ENCODE measurements at places on chromosomes 1 and 21. TPM values are rescaled to one million over a fixed set of nuclear protein-coding genes. Genes with fewer than 3 reads are reported as not detected.

- DNase-seq: no peak
These were observed 55.9 kb upstream of the TSPAN2 start for GRCh38 chr1:115145226-115145625.

DNA sequence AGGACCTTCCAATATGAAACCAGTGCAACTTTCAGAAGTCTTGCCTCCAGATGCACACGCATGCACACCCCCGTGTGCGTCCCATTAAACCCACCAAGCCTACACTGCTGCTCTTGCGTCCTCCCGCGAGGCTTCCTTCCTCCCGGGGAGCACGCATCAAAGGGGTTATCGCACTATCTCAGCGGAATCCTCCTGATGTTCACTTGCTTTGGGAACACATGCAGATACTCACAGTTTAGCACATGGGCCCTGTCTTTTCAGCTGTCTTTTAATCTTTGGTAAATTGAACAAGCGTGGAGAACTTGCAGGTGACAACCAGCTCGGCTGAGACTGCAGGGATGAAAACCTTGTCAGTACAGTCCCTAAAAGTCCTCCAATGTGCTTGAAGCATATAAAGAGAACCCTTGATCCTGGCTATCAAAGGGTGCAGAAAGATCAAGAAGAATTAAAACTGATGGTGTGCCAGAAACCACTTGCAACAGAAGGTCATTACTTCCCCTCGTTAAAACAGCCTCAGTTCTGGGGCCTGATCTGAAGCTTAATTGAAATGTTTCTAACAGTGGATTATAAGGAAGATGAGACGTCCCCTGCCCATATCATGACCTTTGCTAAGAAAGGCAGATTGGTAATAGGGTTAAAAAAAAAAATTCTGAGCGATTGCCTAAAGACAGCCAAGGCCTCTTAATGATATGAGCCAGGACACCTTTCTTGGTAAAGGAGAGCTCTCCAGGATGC, 149.4 kb upstream of the LMO4 start:
- no peak for DNase-seq

GRCh38 chr1:225435487-225435886, 7.6 kb upstream of the LBR start:
- DNase-seq: no peak

Gene RAB3B
- polyA plus RNA-seq: 4.2 TPM

Gene LRRC38
- polyA plus RNA-seq: not detected

DNA sequence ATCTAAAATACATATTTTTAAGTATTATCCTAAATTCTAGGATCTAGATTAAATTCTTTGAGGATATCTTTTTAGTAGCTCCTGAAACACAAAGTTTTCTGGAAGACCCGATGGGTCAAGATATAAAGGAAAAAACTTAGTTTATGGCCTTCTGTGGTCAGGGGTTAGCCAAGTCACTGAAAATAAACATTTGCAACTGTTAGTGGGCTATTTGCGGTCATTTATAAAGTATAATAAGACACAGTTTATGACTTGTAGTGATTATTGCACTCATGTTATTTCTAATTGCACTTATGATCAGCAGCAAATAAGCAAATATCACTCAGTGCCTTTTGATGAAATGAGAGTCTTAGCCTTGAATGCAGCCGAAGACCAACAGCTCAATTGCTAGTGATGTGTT, 183.3 kb downstream of the NFIA start:
- no peak for DNase-seq

DNA sequence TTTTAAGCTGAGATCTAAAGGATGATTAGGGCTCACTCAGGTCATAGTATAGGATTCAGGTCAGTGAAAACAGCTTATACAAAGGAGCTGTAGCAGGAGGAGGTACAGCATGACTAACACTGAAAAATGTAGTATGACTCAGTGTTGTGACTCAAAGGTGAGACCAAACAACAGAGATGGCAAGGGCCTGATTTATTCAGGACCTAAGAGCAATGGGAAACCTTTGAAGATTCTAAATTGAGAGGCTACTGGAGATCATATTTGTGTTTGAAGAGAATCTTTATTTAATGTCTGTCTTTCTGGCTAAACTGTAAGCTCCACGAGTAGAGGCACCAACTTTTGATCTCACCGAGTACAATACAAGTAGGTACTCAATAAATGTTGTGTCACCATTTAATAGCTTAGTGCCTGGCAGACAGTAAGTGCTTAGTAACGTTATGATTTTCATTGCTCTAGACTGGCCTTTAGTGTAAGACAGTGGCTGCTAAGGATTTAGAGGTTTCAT, 43.5 kb downstream of the PRKAA2 start:
- DNase-seq: no peak

GRCh38 chr21:31072533-31072932, 34.3 kb upstream of the KRTAP19-8 start:
- DNase-seq: no peak

Gene DPT
- 0.13 TPM for polyA plus RNA-seq

Gene CYP4A22
- 6.2 TPM for polyA plus RNA-seq

DNA sequence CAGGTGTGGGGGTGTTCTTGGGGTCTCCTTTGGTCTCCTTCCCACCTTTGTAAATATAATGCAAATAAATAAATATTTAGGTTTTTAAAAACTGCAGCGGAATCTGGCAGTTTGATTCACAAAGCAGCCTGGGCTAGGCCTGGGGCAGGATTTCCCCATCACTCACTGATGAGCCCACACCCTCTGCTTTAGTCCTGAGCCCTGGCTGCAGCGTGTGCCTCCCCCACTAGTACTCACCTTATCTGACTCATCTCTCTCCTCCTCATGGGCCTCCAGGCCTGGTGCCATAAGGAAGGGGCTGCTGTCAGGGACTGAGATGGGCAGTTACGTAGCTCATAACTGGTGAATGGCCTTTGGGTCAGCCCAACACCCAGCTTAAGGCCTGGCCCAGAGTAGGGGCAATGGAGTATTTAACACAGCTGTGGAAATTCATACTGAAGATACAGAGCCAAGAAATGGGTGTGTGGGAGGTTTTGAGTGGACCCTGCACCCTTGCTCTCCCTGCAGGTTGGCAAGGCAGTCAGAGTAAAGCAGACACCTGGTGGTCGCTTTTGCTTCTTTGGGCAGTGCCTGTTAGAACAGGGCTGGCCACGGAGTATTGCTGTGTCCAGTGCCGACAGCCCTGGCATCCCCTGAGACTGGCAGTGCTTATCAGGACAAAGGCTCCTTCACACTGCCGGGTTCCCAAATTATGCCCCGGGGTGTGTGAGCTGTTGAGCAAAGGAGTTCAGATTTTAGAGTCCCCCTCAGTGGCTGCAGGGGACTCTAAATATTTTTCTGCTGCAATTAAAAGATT, 39.7 kb downstream of the AZIN2 start:
- DNase-seq: no peak

- DNase-seq: no peak
These were observed 3.1 kb downstream of the TMEM125 start for GRCh38 chr1:43272576-43273571.

DNA sequence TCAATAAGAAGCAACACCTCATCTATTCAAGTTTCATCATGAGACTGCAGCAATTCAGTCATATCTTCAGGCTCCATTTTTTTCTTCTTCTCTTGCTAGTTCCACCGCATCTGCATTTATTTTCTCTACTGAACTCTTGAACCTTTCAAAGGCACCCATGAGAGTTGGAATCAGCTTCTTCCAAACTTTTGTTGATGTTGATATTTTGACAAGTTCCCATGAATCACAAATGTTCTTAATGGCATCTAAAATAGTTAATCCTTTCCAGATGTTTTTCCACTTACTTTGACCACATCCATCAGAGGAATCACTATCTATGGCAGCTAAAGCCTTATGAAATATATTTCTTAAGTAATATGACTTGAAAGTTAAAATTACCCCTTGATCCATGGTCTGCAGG, 434.3 kb downstream of the GPATCH2 start:
- DNase-seq: no peak

Gene OR6N1
- polyA plus RNA-seq: 0.06 TPM

Gene CACNA1E
- 0.71 TPM for polyA plus RNA-seq

Gene IGFN1
- polyA plus RNA-seq: 0.49 TPM

GRCh38 chr1:110106013-110106941, 6.0 kb upstream of the UBL4B start:
- DNase-seq: no peak

GRCh38 chr1:77065693-77066342, 153.4 kb downstream of the PIGK start:
- DNase-seq: no peak

GRCh38 chr1:233791721-233792120, 112.8 kb upstream of the SLC35F3 start:
- no peak for DNase-seq

DNA sequence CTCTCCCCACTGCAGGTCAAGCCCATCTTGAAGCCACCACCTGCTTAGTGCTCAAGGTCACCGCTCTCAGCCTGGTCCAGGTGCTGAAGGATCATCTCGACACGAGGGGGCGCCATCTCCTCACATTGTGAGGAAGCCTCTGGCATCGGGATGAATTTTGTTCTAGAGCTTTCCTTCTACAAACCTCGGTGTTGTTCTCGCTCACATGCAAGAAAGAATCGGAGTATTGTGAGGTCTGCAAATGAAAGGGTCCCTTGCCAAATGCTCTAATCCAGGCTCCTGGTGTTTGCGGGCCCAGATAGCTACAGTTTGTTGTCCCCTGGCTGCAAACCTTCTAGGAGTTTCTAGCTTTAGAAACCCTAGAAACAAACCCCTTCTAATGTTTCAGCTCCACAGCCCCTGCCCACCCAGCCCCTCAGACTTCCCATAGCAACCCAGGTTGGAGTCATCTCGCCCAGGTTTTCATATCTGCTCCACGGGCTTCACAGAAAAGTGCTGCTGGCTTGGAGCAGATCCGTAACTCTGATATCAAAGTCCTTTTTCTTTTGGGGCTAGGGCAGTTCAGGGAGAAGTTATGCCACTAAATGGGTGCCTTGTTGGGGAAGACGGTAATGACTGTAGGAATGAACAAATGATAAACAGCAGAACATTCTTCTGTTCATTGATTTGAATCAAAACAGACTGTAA, 8.6 kb upstream of the ATP5PO start:
- no peak for DNase-seq

Gene OR2AK2
- polyA plus RNA-seq: not detected

GRCh38 chr1:18581420-18581880, 49.2 kb upstream of the PAX7 start:
- no peak for DNase-seq

DNA sequence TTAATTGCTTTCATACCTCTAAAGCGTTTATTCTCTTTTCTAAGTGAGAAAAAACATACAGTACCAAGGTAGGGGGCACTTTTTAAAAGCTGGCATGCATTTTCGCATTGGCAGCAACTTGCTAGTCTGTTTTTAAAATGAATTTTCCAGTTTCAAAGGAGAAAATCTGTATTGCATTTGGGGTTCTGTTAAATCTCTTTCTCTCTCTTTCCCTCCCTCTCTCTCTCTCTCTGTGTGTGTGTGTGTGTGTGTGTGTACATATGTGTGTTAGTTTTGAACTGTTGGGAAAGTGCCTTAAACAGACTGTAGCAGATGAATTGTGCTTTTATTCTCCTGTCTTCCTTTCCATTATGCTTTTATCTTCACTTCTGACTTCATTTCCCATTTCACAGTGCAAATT, 7.3 kb downstream of the NIBAN1 start:
- DNase-seq: no peak

DNA sequence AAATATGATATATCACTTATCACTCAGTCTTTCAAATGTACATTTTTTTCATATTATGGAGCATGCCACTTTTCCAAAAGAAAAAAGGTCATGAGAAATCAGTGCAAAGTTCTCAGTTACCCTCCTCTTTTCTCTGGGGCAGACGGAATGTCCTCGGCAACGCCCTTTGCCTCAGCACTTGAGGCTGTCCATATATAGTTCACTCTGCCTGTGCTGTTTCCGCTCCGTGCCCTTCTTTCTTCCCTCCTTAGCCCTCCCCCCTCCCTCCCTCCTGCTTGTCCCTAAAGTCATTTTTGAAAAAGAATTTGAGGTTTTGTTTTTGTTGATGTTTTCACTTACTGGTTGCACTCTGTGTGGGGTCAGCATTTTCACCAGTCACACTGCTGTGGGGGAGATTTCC, 5.4 kb downstream of the BARHL2 start:
- no peak for DNase-seq

Gene CR2
- polyA plus RNA-seq: 1.6 TPM

GRCh38 chr1:23416964-23417363, 7.6 kb downstream of the TCEA3 start:
- DNase-seq: no peak

Gene MX1
- polyA plus RNA-seq: 10.4 TPM

Gene SLC37A1
- polyA plus RNA-seq: 8.7 TPM

DNA sequence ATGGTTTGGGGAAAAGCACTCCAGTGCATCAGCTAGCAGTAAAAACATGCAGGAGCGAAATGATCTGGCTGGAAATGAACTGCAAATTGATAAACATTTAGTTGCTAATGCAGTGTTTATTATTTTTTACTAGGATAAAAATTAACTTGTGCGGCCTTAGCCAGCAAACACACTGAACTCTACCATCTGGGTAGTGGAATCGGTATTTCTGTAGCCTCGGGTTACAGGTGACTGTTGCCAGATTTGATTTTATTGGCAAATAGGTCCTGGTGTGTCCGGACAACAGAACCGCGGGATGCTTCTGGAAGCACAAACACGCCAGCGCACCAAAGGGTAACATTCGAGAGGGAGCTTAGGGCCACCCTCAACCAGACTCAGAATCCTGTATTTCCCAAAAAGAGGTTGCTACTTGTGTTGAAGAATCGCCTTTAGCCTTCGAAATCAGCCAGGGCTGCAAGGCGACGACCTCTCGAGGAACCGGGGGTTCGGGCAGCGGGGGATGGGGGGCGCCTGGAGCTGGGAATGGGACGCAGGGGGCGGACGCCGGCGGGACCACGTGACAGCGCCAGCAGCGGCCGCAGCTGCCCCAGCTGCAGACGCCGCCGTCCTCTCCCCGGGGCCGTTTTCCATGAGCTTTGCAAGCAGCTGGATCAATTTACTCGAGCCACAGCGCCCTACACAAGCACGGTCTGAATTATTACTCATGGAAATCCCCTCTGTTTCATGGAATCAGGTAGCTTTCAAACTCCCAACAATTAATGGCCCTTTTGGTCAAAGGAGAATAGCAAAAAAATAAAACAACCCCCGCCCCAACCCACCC, 158.8 kb downstream of the TOMM20 start:
- no peak for DNase-seq

DNA sequence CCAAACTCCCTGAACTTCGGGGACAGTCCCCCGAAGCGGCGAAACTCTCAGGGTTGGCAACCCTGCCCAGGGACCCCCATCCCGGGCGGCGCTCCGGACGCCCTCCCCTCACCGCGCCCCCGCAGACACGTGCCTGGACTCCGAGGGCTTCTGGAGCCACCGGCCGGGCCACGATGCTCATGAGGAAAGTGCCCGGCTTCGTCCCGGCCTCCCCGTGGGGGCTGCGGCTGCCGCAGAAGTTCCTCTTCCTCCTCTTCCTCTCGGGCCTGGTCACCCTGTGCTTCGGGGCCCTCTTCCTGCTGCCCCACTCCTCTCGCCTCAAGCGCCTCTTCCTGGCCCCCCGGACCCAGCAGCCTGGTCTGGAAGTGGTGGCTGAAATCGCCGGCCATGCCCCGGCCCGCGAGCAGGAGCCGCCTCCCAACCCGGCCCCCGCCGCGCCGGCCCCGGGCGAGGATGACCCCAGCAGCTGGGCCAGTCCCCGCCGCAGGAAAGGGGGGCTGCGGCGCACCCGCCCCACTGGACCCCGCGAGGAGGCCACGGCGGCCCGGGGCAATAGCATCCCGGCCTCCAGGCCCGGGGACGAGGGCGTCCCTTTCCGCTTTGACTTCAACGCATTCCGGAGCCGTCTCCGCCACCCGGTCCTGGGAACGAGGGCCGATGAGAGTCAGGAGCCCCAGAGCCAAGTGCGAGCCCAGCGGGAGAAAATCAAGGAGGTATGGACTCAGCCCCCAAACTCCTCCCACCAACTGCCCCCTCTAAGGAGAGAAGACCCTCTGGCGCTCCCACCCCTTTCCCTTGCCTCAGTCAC, 1.2 kb downstream of the MAN1C1 start:
- DNase-seq: no peak

Data from left renal cortex interstitium (tissue), 4 donors.